ENCODE measurements at places on chromosomes 13 and 19.

GRCh38 chr13:90154311-90154960, 1193.1 kb upstream of the MIR17HG start:
- no peak for DNase-seq

- peak; percentile 93 for DNase-seq
These were observed at the start of gene RGCC for GRCh38 chr13:41456768-41457588. RGCC (plus strand) TSS chr13:41457550; CDS start chr13:41457708, 158 bp downstream.

DNA sequence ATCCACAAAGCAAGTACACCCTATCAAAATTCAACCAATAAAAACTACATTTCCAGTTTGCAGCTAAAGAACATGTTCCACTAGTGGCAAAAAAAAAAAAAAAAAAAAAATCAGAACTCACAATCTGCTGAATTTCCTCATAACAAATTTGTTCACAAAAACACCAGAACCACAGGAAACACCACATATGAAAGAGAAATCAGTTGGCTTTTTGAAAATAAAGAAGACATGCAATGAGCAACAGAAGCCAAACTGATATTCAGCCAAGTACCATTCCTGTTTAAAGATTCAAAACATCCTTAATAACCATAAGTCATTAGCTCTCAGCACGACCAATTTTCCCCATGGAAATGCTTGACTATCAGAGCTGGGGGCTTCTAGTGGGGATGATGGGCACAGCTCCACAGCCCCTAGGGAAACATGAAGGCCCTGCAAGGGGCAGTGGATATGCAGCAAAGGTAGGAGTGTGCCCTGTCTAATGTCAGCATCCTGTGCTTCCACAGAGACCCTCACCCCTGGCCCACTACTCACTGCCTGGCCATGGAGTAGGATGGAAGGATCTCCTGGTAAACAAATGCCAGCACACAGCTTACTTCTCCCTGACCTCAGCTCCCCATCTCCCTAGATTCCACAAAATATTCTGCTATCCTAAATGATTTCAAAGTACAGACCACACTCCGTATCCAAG, 74.0 kb upstream of the DOCK9 start:
- DNase-seq: no peak

- no peak for DNase-seq
These were observed 4.8 kb downstream of the GPR42 start for GRCh38 chr19:35375505-35376307.

- no peak for DNase-seq
These were observed 666.6 kb downstream of the SLITRK1 start for GRCh38 chr13:83215627-83216026.

DNA sequence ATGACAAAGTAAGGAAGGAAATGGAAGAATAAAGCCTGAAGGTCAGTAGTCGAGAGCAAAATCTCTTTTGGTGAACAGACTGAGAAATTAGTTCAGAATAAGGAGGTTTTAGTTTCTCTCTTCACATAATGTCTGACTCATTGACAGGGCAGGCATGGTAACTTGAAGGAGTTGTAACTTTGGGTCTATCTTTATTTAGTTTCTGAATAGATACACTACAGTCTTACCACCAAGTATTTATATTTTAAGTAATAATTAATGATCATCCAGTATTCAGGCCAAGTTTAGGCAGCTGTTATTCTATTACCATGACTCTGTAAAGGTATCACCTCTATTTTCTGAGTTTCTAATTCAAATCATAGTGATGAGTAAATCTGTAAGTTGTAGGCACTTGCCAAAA, 219.9 kb downstream of the SPRY2 start:
- no peak for DNase-seq

GRCh38 chr13:21979161-21979806, 308.4 kb downstream of the FGF9 start:
- no peak for DNase-seq

GRCh38 chr19:28453420-28453819, 759.5 kb downstream of the UQCRFS1 start:
- no peak for DNase-seq

DNA sequence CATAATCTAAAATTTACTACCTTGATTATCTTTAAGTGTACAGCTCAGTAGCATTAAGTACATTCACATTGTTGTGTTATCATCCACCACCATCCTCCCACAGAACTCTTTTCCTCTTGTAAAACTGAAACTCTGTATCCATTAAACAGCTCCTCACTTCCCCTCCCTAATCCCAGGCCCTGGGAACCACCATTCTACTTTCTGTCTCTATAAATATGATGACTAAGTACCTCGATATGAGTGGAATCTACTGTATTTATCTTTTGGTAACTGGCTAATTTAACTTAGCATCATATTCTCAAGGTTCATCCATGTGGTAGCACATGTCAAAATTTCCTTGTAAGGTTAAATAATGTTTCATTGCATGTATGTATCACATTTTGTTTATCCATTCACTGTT, 49.0 kb upstream of the POMP start:
- no peak for DNase-seq

DNA sequence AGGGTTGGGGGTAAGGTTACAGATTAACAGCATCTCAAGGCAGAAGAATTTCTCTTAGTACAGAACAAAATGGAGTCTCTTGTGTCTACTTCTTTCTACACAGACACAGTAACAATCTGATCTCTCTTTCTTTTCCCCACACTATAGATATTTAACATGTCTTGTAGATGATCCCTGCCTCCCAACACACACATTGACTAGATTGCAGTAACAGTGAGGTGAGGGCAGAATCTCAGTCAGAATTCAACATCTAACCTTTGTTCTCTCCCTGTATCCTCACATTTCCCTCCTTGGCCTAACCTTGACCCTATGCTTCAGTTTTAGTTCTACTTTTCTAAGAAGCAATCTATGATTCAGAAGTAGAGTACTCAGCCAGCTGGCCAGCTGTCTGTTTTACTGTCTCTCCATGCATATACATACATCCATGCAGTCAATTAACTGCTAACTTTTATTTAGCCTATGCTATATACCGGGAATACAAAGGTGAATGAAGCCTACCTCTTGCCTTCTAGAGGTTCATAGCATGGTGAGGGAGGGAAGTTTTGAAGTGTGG, 18.1 kb downstream of the DNAJC15 start:
- no peak for DNase-seq

GRCh38 chr19:49413348-49413747, 9.9 kb downstream of the PTH2 start:
- DNase-seq: no peak

DNA sequence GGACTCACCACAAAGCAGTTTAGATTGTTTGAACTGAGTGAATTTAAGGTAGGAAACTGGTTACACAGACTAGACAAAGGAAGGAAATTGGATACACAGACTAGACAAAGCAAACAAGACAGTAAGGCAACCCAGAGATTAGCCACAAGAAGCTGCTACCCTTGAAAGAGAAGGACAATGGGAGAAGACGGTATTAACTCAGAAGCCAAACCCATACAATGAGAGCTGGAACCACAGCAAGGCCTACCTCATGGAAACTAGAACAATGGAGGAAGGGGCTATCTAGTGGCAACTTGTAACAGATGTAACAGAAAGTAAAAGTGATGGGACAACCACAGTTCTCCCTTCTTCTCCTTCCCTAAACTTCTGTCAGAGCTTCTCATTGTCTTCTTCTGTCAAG, 410.9 kb upstream of the SPRY2 start:
- no peak for DNase-seq

- no peak for DNase-seq
These were observed 2.3 kb upstream of the HIF3A start for GRCh38 chr19:46294494-46294893.

GRCh38 chr19:28034936-28035335, 1178.0 kb downstream of the UQCRFS1 start:
- no peak for DNase-seq

- DNase-seq: no peak
These were observed 32.6 kb downstream of the UBL3 start for GRCh38 chr13:29817604-29818378.

DNA sequence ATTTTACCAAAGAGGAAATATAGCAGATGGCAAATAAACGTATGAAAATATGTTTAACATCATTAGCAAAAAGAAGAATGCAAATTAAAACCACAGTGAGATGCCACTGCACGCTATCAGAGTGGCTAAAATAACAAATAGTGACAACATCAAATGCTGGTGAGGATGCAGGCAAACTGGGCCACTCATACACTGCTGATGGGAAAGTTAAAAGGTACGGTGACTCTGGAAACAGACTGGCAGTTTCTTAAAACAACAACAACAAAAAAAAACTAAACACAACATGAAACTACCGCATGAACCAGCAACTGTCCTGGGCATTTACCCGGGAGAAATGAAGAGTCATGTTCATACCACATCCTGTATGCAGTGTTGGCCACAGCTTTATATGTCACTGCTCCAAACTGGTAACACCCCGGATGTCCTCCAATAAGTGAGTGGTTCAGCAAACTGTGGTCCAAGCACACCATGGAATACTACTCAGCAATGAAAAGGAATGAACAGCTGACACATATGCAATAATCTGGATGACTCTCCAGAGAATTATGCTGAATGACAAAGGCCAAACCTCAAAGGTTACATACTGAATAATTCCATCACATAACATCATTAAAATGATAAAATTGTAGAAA, 22.3 kb downstream of the EPS15L1 start:
- no peak for DNase-seq

GRCh38 chr13:98922306-98922705, 55.6 kb downstream of the DOCK9 start:
- no peak for DNase-seq

- DNase-seq: no peak
These were observed 31.2 kb downstream of the ZNF536 start for GRCh38 chr19:30403203-30403985.

DNA sequence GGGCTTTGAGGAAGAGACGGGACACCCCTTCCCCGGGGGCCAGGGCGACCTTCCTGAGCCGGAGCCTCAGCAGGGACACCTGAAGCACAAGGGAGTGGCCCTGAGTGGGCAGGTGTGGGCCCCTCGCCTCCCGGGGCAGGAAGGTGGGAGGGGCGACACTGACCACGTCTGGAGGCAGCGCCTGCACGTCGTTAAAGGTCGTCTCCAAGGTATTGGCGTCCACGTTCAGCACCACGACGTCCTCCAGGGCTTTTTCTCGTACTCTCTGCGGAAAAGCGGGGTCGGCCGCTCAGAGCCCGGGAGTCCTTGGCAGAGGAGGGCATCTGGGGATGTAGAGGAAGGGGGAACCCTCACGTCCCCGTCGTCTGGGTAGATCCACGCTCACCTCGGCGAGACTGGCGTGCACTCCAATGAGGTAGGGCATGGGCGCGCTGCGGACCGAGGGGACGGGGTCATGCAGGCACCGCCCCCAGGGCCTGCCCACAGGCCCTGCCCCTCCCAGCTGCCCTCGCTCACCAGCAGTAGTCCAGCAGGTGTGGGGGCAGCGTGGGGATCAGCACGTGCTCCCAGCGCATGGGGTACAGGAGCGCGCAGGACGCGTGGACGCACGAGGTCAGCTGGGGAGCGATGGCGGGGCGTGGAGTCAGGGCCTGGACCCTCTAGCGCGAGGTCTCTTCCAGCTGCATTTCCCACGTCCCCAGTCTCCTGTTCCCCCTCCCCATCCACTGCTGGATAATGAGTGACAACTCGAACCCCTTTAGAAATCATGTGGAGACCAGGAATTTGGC, 6.1 kb downstream of the DENND1C start:
- DNase-seq: no peak

DNA sequence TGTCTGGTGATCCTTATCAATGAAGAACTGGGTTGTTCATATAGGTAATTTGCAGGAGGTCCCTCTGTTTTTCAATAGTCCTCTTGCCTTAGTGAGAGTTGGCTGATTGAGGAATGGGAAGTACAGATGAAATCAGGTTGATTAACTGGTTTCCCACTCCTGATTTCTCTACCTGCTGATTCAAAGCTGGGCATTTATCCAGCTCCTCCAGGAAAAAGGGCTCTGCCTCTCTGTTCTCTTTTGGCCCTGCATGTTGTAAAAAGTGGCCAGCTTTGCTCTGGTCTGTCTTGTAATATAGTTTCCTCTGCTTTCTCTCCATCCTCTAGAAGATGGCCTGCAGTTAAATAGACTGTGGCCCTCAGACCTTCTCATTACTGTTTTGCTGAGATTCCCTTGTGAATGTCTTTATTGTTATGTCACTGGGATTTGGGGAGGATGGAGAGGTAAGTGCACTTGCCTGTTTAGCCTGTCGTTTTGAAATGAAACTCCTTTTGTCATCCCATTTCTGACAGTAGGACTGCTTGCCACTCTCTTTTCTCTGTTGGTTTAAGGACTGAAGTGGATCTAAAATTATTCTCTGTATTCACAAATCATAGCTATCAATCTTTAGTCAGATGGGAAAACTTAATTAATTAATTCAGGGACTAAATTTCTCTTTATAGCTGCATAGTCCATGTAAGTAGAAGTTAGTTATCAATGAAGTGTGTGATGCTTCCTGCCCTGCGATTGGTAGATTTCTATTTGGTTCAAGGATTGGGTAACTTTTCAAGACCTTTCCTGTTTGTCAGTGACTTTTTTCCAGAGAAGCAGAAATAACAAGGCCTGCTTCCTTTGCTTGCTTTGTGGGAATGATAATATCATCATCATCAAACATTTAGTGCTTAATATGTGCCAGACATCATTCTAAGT, 28.5 kb downstream of the GARRE1 start:
- no peak for DNase-seq

GRCh38 chr13:27978301-27978968, 9.3 kb upstream of the CDX2 start:
- no peak for DNase-seq

DNA sequence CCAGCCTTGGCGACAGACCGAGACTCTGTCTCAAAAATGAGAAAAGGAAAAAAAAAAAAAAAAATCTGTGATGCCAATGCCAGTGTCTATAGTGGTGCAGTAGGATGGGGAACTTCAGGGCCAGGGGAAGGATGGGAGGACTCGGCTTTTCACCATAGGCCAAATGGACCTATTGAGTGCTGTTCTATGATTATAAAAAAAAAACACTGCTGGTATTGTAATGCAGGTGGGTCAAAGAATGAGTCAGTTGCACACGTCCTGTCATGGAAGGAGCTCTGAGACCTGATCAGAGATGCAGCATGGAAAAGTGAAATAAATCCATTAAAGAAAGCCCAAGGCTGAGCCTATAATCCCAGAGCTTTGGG, 7.0 kb downstream of the DNAJB1 start:
- DNase-seq: no peak

GRCh38 chr13:88651531-88651930, 980.4 kb downstream of the SLITRK5 start:
- DNase-seq: no peak

GRCh38 chr19:19534556-19535265, 3.4 kb upstream of the CILP2 start:
- DNase-seq: no peak

- DNase-seq: peak; percentile 16
These were observed 637.6 kb upstream of the ARGLU1 start for GRCh38 chr13:107205318-107206104.

DNA sequence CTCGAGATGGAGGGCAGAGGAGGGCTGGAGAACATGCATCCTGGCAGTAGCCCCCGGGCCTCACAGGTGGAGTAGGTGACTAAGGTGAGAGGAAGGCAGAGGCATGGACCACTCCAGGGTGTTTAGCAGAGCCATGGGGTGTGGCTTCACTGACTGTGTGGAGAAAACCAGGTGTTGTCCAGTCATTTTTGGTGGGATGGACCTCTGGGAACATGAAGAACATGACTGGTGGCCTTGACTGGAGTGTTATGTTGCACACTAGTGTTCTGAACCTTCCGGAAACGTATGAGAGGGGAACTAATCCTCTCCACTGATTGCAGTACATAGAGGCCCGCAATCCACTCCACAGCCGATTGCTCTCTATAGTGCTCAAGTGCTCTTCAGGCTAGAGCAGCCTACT, 16.9 kb downstream of the MED26 start:
- no peak for DNase-seq

Data from stimulated activated CD8-positive, alpha-beta memory T cell treated with anti-CD3 and anti-CD28 coated beads, Interleukin-4, amount 100 ng/mL, for 4 hours (primary cell).